ENCODE measurements at places on chromosomes 16 and 17. TPM values are rescaled to one million over a fixed set of nuclear protein-coding genes. Genes with fewer than 3 reads are reported as not detected.

DNA sequence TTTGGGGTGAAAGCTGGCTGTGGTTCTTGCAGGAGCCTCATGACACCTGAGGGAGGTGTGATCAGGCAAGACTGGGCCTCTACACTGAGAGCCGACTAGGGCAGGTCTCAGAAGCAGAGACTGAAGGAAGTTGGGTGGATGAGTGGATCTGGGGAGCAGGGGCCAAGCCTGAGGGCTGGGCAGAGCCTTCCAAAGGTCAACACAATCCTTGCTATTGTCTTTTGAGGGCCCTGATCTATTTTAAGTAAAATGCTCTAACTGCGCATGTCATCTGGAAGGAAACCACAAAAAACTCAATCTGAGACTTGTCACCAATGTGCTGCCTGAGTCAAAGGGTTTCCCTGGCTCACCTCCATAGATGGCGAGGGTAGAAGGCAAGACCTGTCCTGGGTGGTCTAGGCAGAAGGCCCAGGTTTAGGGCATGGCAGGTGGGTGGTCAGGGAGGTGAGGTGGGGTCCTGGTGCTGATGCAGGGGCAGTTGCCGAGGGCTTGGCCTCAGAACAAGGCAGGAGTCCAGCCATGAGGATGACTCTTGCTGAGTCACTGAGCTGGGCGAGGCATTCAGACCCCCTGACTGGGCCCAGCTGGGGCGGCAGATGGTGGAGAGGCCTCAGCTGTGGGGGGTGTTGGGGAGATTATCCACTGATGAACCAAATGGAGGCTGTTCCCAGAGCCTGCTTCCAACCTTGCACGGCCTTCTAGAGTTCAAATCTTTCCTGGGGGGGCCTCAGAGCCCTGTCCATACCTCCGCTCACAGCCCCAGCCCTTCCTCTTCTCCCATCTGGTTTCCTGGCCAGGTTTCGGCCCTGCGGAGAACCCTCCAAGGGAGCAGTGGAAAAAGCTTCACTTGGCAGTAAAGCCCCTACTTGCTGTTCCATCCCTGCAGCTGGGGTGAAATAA lies 5.1 kb downstream of the MVP start:
- DNase-seq, result no peak

DNA sequence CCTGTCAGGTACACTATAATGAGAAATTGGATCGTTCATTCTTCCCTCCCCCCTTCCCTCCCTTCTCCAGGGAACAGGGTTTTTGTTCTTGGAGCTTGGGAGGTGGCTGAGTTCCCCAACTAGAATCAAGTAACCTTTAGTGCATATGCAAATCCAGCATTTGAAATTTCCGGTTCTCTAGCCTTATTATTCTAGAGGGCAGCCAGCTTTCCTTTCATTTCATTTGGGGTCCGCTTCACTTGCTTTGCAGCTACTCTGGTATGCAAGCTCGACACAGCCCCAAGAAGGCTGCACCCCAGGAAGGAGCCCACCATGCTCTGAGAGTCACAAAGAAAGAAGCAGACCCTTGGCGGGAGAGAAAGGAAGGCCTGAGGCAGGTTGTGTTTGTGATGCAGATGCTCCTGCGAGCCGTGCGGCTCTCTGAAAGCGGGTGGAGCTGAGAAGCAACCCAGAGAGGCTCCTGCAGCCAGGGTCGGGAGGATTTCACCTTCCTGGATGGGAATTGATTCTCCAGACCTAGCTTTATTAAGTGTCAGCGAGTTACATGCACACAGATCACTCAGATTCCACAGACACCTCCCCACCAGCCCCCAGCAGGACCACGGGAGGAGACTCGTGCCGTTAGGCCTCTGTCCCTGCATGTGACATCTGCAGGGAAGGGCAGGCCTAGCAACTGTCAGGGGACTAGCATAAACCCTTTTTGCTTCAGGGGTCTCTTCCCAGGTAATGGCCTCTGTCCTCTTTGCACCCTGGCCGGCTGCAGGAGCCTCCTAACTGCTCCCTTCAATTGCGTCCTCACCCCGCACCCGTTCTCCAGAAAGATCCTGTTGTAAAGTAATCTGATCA lies 34.5 kb downstream of the PMM2 start:
- no peak for DNase-seq

Gene CRISPLD2
- 129 TPM for total RNA-seq

- peak; percentile 20 for DNase-seq
Measured at GRCh38 chr16:27449434-27450195, 47.6 kb downstream of the IL21R start.

- no peak for DNase-seq
Measured at GRCh38 chr17:10518271-10519037, at the start of gene MYH1. Gene MYH1 (minus strand): TSS chr17:10518542. CDS start chr17:10516642, 1,900 bp downstream.

Measured in body of pancreas (tissue), 4 donors.